ENCODE measurements at places on chromosomes 4 and X.

DNA sequence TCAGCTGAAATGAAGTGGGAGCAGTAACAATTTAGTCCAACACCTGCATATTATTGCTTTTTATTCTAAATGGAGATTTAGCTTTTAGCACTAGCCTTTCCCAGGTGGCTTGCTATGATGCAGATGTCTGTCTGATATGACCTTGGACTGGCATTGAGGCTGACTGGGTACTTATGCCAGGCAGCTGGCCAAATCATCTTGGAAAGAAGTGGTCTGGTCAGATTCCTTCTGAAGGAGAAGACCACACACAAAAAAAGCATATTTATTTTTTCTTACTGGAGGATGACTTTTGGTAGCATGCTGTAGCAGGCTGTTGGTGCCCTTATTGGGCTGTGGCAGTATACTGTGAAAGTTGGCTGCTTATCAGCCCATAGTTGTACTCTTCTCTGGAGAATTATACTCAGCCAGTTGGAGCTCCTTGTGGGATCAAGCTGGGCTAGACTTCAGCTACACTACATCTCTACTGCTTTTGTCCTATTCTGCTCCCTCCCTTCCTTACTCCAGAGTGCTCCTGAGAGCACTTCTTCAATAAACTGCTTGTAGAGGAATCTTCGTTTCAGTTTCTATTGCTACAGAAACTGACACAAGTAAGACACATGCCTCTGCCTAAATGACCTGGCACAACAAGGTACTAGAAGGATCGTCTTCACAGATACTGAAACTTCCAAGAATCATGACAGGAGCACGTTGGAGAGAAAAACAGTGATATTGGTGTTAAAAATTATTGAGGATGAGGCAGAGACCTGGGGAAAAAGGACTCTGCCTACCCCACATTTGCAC lies 196.8 kb upstream of the RPS6KA3 start:
- no peak for DNase-seq

- no peak for DNase-seq
Observed at GRCh38 chr4:61333490-61333889, 133.4 kb downstream of the ADGRL3 start.

DNA sequence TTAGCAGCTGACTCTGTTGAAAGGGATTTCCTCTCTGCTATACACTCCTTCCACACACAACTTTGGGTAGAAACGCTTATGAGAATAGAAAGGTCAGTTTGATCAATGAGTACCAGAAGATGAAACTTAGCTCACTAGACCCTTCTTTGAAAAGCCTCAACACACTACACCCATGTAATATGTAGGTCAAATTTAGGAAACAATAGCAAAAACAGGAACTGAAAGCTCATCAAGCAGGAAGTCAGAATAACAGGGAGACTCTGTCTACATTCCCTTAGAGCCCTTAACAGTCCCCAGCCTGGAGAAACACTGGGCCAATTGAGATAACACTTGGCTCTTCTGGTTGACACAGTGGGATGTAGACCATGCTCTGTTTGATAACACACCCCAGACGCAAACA lies 30.7 kb downstream of the SRPX2 start:
- DNase-seq: no peak

GRCh38 chr4:108881190-108881589 lies 118.3 kb upstream of the ETNPPL start:
- DNase-seq: no peak

DNA sequence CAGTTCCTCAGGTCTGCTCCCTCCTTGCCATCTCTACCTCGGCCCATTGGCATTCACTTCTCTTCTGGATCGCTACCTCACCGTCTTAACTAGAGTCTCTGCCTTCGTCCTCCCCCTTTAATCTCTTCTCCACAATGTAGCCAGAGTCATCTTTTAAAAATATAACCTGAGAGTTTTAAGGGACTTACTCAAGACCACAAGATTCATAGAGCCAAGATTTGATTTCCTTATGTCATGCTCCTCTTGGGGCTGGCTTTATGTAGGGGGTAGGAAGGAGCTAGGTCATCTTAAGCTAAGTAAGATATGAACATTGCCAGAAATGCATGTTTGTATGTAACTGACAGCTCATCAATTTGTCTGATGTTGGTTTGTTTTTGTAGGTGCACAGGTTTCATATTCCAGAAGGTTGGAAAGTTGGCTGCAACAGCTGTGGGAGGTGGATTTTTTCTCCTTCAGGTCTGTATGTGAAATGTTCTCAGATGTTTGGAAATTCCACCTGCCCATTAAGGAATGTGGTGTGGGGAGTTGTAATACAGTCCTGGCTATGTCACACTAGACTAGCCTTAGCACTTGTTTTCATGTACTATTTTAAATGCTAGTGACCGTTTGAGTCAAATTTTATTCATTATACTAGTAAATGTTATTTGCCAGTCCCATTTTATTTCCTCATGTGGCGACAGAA lies 19.6 kb downstream of the FUNDC2 start:
- no peak for DNase-seq

DNA sequence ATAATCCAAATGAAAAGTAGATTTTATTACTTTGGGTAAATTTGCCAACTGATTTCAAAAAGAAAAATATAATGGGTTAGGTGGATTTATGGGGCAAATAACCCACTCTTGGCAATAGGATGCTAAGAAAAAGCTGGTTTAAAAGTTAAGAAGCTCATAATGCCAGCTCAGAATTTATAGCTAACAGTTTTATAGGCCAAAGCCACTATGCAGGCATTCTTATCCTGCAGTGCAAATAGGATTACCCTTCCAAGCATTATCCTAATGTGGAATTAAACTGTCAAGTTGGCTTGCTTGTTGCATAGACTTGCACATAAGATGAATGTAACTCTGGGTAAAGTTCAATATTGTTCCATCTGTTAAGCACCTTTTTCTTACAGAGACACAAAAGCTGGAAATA lies 703.0 kb downstream of the PCDH18 start:
- DNase-seq: no peak

- no peak for DNase-seq
Observed at GRCh38 chr4:53785996-53786395, 194.7 kb upstream of the LNX1 start.

DNA sequence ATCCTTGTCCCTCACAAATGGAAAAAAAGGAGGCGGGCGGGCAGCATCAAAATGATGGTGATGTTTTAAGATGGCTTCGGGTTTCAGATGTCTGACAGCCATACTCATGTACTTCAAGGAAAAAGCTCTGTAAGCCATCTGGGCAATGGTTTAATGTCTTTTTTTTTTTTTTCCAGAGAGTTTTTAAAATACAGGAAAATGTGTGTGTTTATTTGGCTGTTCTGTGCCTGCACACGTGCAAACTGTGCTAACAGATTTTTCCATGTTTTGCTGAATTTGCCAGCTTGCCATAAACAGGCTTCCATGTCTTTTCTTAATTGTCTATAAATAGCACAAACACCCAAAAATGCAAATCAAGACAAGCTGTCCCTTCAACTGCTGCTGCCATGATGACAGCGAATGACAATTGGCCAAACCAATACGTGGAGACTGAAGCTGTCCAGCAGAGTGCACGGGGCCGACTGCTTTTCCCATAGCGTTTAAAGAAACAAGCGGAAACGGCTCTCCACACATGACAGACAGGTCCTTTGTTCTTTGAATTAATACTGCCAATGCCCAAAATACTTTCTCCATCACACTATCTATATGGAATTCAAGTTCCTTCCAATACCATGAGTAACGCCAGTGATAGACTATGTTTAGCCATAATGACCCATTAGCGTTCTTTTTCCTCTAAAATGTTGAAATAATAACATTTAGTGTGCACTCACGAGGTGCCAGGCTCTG lies 35.7 kb downstream of the AFAP1 start:
- no peak for DNase-seq

GRCh38 chrX:44937606-44938005 lies 64.6 kb downstream of the KDM6A start:
- no peak for DNase-seq

GRCh38 chr4:176545872-176546271 lies 226.1 kb downstream of the SPCS3 start:
- DNase-seq: no peak

GRCh38 chrX:6184900-6185515 lies 43.7 kb downstream of the NLGN4X start:
- no peak for DNase-seq

- DNase-seq: no peak
Observed at GRCh38 chr4:104128031-104128849, 366.5 kb downstream of the CXXC4 start.

DNA sequence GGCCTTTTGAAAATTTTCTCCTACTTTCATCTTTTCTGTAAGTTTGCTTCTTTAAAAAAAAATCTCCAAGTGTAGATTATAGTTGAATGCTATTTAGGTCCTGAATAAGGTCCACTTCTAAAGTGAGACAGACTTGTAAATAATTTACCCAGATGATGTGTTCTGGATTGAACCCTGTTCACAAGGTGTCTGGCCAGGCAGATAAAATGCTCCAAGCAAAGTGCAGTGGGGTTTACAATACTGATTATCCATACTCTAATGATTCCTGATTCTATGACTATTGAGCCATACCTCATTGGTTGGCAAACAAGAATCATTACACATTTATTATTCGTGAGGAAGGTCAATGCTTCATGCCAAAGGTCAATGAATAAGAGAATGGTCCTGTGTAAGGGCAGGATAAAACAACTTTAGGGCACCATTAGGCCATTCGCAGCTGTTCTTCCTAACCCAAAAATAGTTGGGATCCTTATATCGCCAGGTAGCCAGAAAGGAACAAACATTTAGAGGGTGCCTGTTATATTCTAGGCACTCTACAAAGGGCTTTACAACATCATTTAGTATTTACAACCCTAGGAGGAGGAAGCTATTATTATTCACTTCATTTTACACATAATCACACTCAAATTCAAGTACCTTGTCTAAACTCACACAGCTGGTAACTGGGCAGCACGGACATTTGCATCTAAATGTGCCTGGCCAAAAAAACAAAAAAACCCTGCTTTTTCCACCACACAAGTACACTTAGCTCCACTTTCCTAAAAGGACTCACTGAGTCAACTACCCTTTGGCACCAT lies 18.6 kb upstream of the SAT1 start:
- no peak for DNase-seq

DNA sequence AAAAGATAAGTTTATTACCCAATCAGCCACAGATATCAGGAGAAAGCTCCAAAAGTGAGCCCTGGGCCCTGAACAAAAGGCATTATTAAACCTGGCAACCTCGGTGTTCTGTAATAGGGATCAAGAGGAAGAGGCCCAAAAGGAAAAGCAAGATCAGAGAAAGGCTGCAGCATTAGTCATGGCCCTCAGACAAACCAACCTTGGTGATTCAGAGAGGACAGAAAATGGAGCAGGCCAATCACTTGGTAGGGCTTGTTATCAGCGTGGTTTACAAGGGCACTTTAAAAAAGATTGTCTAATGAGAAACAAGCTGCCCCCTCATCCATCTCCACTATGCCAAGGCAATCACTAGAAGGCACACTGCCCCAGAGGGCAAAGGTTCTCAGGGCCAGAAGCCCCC lies 75.7 kb downstream of the AGTR2 start:
- no peak for DNase-seq

- DNase-seq: no peak
Observed at GRCh38 chr4:68319040-68319439, 30.9 kb downstream of the YTHDC1 start.

DNA sequence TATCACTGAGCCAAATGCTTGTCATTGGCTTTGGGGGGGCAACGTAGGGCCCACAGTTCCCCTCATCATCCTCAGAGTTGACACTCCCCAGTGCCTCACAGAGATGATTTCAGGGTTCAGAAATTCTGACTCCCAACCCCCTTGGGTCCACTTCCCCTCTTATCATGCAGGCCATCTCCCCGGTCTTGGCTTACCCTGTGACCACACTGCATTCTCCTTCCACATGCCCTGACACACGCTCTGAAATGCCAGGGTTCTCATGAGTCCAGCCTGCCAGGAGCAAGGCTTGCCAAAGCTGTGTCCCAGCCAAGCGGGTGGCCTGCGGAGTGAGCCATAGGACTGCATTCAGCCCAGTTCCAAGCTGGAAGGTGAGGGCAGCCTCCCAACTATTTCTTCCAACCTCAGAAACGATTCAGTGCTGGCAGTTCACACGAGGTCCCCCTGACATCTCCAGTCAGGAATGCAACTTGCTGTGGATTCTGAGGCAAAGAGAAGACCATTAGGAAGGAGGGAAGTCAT lies 101.2 kb downstream of the SMIM20 start:
- DNase-seq: no peak
